ENCODE measurements at places on chromosomes 1 and 21.
A peak's percentile ranks its signal among the peaks of the same experiment; 100 is the strongest.

DNA sequence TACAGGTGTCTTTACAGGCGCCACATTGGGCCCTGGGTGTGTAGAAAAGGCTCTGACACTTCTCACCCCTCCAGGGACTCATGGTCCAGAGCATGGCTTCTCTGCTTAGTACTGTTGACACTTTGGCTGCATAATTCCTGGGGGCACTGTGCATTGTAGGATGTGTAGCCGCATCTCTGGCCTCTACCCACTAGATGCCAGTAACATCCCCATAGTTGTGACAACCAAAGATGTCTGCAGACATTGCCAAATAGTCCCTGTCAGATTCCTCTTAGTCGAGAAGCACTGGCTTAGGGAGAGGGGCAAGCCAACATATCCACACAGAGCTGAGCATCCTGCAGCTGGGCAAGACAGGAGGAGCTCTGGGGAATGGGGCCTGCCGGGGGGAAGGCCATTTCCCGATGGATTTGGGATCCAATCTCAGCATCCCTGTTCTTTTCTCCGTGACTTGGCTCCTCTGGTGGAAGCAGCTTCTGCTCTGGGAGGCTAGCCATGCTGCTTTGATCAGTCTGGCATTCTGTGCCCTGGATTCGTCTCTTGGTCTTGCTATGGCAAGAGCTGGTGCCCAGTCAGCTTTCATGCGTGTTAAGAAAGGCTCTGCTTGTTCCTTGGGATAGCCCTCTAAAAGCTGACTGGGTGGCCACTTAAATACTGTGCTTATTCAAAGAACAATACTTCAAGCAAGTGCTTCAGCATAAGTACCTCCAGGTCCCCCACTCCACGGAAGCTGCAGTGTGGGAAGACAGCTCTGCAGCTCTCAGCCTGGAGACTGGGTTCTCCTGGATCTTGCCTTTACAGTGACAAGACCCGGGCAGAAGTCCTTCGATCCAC, 38.3 kb upstream of the SCMH1 start:
- no peak for DNase-seq

DNA sequence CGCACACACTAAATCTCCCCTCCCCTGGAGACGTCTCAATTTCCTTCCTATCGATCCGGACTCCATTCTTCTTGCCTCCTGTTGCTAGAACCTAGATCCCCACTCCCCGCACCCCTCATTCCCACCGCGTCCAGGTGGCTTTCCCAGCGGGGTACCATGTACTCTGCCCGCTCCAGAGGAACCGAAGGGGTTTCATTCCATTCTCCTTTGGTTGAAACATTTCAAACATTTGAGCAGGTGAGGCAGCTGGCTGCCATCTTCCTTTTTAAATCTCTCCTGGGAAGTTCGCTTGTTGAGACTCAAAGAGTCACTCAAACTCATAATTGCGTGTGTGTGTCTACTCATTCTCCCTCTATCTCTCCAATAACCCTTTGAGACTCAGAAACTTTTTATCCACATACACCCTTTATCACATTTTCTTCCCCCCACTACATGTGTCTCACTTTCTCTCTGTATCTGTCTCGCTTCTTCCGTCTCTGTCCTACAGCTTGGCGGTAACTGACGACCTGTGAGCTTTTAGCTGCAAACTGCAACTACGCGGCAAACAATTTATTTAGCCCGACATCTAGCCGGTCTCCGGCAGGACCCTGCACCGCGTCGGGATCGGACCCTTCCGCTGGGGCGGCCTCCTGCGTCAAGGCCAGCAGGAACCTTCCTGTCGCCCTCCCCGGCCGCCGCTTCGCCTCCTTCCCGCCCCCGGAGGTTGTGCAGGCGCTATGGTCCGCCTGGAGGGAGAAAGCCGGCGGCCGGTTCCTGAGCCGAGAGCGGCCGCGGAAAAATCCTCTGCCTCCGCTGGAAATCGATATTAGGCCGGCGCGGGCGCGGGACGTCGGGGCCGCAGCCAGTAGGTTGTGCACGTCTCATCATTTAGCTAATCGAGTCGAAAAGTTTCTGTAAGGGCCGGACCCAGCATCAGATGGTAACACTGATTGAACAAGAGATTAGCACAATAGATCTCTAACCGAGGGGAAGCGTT, 3.0 kb upstream of the FOXD3 start:
- no peak for DNase-seq

- DNase-seq = no peak
Observed at GRCh38 chr1:87464022-87464490, 135.4 kb downstream of the LMO4 start.

DNA sequence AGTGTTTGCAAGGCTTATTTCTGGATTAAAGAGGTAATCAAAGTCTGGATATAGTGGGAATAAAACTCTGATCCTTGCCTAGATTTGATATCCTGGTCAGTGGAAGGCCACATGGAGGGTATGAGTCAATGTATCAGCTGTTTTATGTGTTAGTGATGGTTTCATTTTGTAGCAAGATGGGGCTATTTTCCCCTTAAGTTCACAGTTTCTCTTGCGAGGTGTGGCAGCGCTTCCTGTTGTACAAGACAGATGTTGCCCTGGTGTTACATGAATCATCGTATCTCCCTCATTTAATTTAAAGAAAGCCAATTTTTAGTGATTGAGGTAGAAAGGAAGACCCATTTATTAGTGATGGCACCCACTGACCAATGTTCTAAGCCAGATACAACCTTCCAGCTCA, 220.2 kb downstream of the DUSP10 start:
- DNase-seq = no peak

DNA sequence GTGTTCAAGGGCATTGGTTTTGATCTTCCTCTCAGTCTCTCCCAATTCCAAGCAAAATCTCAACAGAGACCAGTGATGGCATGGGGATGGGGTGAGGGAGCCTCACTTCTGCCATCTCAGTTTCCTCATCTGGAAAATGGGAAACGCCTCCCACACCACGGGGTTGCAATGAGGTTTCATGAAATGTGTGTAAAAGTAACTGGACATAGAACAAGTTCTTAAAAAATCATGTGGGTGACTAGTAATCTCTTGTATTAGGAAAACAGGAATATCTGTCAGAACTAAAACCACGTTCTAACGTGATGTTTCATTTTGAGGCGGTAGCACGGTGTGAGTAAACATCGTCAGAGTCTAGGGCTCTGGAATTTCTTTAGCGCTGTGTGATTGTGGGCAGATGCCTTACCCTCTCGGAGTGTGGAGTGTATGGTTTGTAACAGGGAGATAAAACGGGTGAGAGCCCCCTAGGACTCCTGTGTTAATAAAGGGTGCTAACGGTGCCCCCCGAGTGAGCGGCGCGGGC, 55.5 kb upstream of the DNAJC6 start:
- no peak for DNase-seq

GRCh38 chr1:161196111-161196510, 2.7 kb downstream of the ADAMTS4 start:
- no peak for DNase-seq

DNA sequence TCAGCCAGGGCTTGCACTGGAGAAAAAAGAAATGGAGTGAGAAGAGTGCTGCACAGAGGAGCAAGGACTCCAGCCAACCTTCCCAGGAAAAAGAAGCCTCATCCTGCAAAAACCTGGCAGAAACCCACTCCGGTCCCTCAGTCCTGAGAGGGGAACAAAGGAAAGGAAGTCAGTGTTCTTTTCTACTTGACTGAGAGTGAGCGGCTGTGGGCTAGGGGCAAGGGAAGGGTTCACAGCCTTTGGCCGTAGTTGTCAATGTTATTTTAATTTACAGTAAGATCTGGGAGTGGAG, 8.9 kb upstream of the GOLT1A start:
- DNase-seq = no peak

- DNase-seq = no peak
Observed at GRCh38 chr1:3060127-3060526, 8.9 kb upstream of the PRDM16 start.

DNA sequence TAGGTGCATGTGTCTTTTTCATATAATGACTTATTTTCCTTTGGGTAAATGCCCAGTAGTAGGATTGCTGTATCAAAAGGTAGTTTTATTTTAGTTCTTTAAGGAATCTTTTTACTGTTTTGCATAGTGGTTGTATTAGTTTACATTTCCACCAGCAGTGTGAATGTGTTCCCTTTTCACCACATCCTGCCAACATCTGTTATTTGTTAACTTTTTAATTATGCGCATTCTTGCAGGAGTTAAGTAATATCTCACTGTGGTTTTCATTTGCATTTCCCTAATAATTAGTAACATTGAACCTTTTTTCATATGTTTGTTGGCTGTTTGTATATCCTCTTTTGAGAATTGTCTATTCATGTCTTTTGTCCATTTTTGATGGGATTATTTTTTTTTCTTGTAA, 1761.9 kb downstream of the PLA2G4A start:
- no peak for DNase-seq

DNA sequence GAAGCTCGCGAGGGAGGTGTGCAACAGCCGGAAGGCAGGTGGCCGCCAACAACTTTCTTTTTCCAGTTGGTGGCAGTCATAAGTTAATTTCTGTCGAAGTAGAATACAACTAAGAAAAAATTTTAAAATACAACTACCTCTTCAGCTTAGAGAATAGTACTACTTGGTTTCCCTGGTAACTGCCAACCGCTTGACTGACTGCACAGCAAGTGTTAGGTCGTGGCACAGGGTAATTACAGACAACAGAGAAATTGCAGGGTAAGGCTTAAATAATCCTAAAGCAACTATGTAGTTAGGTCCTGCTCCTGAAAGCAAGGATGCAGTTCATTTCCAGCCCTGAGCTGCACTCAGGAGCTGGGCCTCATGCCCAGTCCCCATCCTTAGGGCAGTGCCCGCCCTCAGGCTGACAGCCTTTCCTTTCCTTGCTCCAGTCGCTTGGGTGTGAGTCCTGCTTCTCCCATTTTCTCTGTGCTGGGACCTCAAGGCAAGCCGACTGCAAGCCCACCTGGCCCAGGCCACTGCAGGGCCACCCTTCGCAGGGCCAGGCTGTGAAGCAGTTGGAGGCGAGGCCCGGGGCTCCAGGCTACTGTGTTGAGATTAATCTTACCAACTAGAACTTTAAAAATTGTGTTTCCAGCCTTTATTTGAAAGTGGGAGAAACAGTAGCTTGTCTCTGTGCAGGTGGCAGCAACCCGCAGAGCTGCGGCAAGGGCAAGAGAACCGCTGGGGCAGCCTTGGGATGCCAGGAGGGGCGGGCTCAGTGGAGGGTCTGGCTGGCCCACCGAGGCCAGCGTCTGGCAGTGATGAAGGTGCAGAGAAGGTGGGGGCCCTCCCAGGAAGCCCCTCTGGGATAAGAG, 148.3 kb downstream of the PCBP3 start:
- no peak for DNase-seq

GRCh38 chr1:201020721-201021629, 2.5 kb downstream of the KIF21B start:
- DNase-seq = peak; percentile 48

DNA sequence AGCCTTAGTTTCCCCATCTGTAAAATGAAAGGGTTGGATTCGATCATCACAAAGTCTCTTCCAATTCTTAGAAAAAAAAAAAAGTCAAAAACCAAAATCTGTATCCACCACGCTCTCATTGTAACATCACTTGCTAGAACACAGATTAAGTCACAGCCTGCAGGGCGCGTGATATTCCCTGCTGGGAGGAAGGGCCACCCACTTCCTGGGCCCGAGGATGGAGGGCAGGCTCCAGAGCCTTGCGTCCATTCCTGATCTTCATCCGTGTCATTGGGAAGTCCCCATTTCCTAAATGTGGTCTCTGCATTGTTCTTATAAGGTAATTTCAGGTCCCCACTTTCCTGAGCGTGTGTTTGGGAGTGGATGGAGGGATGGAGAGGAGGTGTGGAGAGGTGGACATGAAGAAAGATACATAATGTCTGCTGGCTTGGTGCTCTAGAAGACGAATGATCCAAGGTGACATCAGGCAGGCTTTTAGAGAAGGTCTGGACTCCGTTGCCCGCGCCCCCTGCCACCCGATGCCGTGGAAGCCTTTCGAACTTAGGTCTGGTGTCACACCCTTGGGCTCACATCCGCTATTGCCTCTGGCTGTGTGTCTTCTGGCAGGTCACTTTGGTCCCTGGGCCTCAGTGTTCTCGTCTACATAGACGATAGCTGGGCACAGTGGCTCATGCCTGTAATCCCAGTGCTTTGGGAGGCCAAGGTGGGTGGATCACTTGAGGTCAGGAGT, 56.1 kb downstream of the ATP5PO start:
- DNase-seq = no peak

- DNase-seq = no peak
Observed at GRCh38 chr1:221149555-221150075, 270.4 kb downstream of the HLX start.

DNA sequence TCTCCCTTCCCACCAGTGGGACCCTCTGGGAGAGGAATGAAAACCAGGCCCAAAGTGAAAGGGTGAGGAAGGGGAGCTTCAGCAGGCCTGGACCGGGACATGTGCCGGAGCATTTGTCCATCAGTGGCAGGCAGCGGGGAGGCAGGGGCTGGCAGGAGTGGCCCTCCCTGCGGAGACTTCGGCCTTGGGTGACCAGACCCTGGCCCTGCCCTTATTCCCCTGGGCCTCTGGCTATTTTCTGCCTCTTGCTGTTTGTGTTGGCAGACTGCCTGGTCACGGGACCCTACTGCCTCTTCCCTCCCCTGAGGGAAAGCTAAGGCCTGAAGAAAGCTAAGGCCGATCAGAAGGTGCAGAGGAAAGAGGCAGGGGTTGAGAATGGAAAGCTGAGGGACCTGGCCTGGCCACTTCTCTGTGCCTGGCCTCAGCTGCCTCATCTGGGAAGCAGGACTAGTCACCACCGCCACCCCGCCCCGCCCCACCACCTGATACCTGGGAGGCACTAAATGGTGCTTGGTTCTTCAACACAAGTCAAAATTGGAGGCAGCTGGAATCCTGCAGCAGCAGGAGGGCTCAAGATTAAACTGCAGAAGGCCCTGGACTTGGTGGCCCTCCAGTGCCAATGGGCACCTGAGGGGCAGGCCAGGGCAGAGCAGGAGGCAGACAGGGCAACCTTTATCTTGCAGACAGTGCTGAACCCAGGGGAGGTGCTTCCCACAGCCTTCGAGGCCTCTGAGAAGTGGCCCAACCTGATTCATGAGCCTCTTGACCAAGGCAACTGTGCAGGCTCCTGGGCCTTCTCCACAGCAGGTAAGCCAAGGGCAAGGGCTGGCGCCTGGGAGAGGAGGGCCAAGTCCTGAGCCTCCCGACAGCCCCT, 7.9 kb downstream of the TINAGL1 start:
- DNase-seq = no peak

- DNase-seq = no peak
Observed at GRCh38 chr1:168774241-168774640, 45.2 kb upstream of the DPT start.

DNA sequence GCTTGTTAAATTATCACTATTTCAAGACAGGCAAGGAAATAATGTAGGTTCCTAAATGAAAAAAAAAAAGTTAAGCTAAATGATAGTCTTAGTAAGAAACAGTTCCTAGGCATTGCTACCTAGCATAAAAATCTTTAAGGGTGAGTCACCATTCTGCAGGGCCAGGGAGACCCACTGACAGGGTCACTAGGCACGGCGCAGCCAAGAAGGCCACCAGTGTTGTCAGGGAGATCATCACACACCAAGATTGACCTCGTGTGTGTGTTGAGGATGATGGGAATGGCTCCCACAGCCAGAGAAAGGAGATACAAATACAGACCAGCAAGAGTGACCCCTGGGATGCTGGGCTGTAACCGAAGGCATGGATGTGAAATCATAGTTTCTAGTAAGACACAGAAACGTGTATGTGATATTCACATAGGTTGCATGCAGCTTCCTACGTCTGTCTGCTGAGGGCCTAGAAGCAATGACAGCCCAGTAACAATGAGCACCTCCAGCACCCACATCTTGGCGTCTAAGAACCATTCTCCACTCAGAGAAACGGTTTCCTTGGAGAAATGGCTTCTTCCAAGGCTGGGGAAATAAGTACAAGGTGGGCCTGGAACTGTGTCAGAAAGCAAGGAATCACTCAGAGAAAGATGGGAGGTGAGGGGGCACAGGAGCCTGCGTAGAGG, 29.1 kb downstream of the RIPK4 start:
- no peak for DNase-seq

GRCh38 chr1:182617014-182617429, 12.8 kb upstream of the RGS16 start:
- no peak for DNase-seq
